HEK293T (cell line): ENCODE measurements at places on chromosomes 2 and 18.

GRCh38 chr2:168002021-168002553, 245.3 kb downstream of the STK39 start:
- DNase-seq, result no peak

GRCh38 chr18:50203801-50204604, 9.1 kb upstream of the MYO5B start:
- DNase-seq, result peak; percentile 65

- no peak for DNase-seq
These were observed 7.2 kb upstream of the GPC1 start for GRCh38 chr2:240428245-240428644.

- DNase-seq, result no peak
These were observed 62.0 kb downstream of the TGIF1 start for GRCh38 chr18:3511980-3512379.

DNA sequence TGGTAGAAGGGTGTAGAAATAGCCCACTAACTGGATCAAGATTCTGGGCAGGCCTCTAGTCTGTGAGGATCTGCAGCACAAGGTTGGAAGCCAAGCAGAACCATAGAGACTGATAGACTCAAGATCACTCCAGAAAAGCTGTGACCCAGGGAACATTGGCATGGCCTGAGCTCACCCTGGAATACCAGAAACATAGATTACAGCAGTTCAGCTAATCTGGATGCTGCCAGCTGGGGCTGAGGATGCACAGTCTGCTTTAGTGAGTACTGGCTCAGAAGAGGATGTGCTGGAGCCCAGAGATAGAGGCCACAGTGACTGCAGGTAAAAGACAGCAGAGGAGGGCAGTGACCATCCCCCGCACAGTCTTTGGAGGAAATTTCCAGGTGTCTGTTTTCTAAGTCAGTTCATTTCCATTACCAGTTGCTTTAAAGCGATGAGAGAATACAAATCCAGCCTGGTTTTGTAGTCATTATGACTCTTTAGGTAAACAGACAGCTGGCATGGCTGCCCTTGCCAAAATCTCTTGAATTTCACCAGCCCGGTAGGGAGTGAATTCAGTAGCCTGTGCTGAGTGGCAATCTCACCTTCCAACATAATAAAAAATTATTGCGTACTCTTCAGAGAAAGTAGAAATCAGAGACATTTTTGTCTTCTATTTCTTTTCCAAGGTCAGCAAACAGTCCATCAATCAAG, 119.2 kb downstream of the ANTXR1 start:
- DNase-seq, result no peak

- DNase-seq, result no peak
These were observed 102.2 kb downstream of the ARHGEF33 start for GRCh38 chr2:38991899-38992298.

DNA sequence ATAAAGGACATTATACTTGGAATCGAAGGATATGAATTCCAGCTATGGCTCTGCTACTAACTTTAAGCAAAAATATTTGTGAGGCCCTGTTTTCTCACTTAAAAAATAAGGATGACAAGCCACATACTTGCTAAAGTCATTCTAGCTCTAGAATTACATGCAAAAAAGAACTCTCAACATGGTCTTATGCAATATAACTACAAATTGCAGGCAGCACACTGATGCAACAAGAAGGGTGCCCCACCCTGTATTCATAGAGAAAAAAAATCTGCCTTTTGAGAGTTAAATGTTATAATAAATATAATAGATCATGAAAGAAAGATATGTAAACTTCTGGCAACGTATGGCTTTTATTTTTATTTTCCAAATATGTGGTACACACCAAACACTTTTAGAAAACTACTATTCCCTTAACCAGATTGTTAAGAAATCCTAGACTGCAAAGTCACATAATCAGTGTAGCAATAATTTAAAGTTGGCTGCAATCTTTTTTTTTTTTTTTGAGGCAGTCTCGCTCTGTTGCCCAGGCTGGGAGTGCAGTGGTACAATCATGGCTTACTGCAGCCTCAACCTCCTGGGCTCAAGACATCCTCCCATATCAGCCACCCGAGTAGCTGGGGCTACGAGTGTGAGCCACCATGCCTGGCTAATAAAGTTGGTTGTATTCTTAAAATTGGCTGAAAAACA, 40.2 kb upstream of the WDSUB1 start:
- no peak for DNase-seq

DNA sequence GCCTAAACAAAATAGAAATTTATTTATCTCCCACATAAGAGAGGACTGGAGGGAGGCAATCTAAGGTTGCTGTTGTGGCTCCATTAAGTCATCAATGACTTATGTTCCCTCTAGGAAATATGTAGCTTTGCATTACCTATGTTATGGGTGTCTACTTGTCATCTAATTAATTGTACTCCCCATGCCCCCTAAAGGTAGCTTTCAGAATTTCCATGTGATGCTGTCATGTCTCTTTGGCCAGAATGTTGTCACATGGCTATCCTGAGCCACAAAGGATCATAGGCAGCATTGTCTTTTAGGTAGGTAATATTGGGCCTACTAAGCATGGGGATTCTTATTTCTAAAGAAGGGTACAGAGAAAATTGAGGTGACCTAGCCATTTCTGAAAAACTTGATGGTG, 935.6 kb upstream of the FANCL start:
- DNase-seq, result no peak

- DNase-seq, result no peak
These were observed 438.6 kb downstream of the DLGAP1 start for GRCh38 chr18:4016391-4017049.

- peak; percentile 24 for DNase-seq
These were observed 42.9 kb downstream of the NCK2 start for GRCh38 chr2:105787376-105788318.

DNA sequence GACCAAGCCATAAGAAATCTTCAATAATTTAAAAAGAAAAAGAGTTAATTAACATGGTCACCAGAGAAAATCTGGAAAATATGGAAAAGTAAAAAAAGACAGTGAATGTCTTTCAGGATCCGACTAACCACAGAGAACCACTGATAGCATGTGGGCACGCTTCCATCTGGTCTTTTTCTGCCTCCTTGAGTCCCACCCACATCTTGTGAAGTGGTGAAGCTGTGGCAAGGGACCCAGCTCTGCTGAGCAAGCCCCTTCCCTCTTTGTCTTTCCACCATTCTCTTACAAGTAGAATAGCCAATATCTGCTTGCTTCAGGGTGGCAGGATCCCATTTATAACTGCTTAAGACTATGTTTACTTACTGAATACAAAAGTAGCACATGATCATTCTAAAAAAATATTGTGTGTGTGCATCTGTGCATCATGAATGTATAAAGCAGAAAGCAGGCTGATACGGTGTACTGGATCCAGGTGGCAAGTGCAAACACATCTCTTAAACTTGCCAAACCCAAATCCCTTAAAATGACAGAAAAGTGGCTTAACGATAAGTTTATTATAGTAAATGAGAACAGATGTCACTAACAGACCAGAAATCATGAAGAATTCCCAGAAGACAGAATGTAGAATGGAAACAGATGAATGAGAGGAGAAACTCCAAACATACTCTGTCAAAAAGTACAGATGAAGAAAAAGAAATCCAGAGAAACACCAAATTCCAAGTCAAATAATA, 52.3 kb downstream of the FOXI3 start:
- no peak for DNase-seq

- no peak for DNase-seq
These were observed 260.5 kb downstream of the TNS1 start for GRCh38 chr2:217742276-217742675.

DNA sequence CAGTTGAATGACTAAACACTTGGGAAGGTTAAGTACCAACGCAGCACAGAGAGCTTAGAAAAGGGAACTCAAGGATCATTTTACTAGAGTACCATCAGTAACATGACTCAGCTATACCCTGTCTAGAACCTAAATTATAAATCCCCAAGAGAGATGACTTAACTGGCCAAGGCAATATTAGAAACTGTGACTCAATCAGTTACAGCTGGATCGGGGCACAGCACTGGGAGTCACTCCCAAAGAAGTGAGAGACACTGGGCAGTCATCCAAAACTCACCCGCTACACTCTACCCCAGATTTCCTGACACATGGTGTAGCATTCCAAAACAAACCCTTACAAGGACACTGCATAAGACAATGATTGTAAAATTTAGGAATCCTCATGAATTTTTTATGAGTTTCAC, 17.7 kb downstream of the IWS1 start:
- DNase-seq, result peak; percentile 69

GRCh38 chr2:151171186-151171585, 90.5 kb downstream of the RBM43 start:
- DNase-seq, result no peak
